ENCODE measurements at places on chromosomes 16 and 17.

DNA sequence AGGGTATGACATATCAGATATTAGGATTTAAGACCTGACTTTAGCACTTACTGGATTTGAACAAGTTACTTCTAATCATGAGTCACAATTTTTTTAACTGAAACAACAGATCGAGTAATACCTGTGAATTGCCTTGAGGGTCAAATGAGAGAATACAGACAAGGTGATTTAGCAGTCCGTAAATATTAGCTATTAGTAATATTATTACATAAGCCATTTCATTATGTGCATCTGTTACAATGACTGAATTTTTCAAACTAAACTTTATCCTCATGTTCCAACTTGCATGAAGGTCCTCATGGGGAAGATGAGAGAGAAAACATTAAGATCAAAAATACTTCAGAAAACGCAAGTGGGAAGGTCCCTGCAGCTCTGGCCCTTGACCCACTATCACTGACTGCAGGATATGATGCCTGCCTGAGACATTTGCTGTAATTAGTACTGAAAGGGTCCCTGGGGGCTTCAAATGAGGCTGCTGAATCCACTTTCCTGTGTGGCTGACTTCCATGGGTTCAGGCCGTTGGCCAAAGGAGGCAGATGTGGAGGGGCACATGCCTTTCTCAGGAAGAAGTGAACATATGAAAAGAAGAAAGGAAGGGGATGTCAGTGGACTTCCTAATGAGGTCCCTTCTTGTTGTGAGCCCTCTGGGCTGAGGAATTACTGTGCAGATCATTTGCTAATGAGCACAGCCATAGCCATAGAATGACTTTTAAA, 441.7 kb downstream of the CDH11 start:
- DNase-seq = no peak

DNA sequence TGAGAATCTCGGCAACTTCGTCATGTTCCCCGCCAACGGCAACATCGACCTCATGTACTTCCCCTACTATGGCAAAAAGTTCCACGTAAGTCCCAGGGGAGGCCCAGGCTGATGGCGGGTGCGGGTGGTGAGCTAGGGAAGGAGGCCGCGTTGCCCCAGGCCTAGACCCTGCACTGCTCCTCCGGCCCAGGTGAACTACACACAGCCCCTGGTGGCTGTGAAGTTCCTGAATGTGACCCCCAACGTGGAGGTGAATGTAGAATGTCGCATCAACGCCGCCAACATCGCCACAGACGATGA, 4.8 kb downstream of the ATP1B2 start:
- DNase-seq = no peak

GRCh38 chr16:84667600-84668309, 19.4 kb downstream of the KLHL36 start:
- no peak for DNase-seq

GRCh38 chr16:563072-563644, 3.0 kb downstream of the PRR35 start:
- no peak for DNase-seq

GRCh38 chr16:74830648-74831047, 56.0 kb upstream of the FA2H start:
- no peak for DNase-seq

- DNase-seq = no peak
Measured at GRCh38 chr17:76781056-76781982, 43.4 kb downstream of the MFSD11 start.

- DNase-seq = no peak
Measured at GRCh38 chr17:45345554-45346215, 28.9 kb upstream of the MAP3K14 start.

DNA sequence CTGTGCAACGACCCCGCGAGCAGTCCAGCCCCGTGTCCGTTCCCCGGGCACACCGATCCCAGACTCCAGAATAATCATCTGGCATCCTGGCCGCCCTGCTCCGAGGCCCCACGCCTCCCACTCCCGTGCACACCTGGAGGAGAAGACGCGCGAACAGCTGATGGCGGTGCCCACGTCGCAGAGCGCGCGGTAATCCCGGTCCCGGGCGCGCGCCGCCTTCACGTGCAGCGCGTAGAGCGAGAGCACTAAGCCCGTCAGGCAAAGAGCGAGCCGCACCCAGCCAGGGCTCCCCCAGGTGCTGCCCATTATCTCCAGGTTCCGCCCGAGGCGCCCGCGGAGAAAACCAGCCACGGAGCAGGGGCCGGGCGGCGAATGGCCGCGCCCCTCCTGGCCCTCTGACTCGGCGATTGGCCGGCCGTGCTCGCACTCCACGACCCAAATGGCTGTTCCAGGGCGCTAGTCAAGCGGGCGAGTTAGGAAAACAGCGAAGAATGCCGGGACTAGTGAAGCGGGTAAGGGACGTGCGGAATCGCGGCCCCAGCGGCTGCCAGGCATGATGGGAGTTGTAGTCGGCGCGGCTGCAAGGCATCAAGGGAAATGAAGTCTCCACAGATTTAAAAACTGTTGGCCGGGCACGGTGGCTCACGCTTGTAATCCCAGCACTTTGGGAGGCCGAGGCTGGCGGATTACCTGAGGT, at the start of gene VKORC1:
TSS of gene VKORC1 (minus strand) at position 374 of the 697 bp plus-strand sequence. CDS start at position 306, 68 bp downstream.
- DNase-seq = peak; percentile 77

DNA sequence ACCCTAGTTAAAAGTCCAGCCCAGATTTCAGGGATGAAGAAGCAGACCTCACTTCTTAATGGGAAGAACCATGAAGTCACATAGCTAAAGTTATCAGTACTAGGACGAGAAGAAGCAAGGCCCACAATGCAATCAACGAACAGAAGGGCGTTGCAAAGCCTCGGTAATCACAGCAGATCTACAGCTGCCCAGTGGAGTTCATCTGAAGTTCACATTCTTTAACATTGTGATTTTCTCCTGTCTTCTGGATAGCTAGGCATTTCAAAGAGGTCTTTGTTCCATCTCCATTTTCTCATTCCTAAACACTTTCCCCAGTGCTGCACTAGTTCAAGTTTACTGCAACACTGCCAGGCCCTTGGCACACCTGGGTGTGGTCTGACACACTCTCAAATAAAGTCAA, 226.7 kb upstream of the N4BP1 start:
- no peak for DNase-seq

- no peak for DNase-seq
Measured at GRCh38 chr17:38732376-38733281, 2.5 kb downstream of the CISD3 start.

DNA sequence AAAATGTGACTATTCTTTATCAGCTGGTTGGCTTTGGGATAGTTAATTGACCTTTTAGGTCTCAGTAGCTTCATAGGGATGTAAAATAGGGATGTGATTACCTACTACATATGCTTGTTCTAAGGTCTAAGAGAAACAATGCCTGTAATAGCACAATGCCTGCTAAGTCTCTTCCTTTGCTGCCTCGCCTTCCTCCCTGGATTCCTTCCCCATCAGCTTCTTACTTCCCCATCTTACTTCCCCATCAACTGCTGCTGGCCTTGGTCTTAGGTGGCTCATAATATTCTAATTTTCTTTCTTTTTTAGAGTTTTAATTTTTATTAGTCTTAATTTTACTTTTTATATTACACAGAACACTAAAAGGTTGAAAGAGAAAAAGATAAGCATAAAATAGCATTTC, 59.2 kb upstream of the GOT2 start:
- DNase-seq = no peak

- peak; percentile 14 for DNase-seq
Measured at GRCh38 chr17:16987830-16988601, 16.1 kb upstream of the TNFRSF13B start.

Data from stimulated activated CD8-positive, alpha-beta memory T cell treated with anti-CD3 and anti-CD28 coated beads, Interleukin-7, amount 100 ng/mL, for 4 hours (primary cell).